ENCODE measurements at places on chromosomes 16 and 17.

DNA sequence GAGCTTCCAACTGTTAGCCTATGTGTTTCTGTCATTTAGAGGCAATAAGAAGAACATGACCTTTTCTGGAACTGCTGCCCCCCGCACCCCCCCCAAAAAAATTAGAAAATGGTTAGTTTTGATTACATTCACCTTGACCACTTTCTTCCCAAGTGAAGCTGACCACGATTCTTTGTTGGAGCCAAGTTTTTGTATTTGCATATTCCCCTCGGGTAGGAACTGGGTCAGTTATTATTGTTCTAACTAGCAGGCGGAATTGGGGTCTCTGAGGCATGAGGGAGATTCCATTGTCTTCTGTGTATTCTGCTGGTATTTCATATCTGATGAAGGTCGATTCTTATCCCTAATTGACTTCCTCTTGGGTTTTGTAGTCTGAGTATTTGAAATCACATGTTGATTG lies 231.6 kb downstream of the PRKCA start:
- no peak for DNase-seq

- DNase-seq = no peak
Observed at GRCh38 chr17:70820276-70820675, 650.9 kb downstream of the KCNJ2 start.

GRCh38 chr16:24917236-24917635 lies 71.5 kb downstream of the SLC5A11 start:
- DNase-seq = no peak

DNA sequence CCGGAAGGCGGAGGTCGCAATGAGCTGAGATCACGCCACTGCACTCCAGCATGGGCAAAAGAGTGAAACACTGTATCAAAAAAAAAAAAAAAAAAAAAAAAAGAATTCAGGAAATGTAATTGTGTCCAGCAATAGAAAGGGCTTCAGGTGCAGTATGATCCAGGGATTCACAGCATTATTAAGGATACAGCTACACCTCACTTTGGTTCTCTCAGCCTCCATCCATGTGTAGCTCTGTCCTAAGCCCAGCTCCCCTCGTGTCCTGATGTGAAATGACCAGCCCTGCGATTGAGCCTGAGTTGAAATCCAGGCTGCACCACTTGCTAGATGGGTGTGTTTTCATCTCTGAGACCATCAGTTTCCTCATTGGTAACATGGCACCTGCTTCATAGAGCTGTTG lies 3.0 kb downstream of the SLC5A10 start:
- DNase-seq = no peak

DNA sequence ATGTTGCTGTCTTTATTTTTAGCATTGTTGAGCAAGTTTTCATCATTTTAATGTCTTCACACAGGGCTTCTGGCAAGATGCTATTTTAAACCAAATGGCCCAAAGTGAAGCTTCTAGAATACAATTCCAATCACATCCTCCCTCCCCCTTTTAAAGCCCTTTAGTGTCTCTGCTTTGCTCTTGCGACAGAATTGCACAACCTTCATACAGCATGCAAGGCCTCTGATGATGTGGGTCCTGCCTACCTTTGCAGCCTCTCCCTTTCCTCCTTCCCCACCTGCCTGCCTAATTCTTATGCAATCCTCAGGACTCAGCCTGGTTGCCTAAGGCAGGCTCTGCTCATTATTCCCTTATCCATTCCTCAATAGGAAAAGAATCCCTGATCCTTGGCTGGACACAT lies 381.7 kb downstream of the SLC39A11 start:
- peak; percentile 53 for DNase-seq
